ENCODE measurements at places on chromosomes 6 and 20.

- no peak for DNase-seq
Observed at GRCh38 chr20:49276961-49277785, 684 bp downstream of the ZNFX1 start.

- peak; percentile 32 for DNase-seq
Observed at GRCh38 chr6:109484122-109484521, 1.1 kb upstream of the ZBTB24 start.

GRCh38 chr6:30158475-30159040 lies 2.5 kb downstream of the TRIM10 start:
- DNase-seq: no peak

DNA sequence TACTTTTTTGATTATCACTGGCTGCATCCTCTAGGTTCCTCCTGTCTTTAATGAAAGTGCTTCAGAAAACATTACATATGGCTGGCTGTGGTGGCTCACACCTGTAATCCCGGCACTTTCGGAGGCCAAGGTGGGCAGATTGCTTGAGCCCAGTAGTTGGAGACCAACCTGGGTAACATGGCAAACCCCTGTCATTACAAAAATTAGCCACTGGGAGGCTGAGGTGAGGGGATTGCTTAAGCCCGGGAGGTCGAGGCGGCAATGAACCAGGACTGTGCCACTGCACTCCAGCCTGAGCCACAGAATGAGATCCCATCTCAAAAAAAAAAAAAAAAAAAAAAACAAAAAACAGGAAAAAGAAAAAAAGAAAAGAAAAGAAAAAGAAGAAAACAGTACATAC lies 35.3 kb downstream of the BEND3 start:
- DNase-seq: peak; percentile 4

GRCh38 chr6:55299286-55299985 lies 27.8 kb upstream of the GFRAL start:
- DNase-seq: no peak

- DNase-seq: no peak
Observed at GRCh38 chr6:141313986-141314385, 818.7 kb upstream of the GJE1 start.

DNA sequence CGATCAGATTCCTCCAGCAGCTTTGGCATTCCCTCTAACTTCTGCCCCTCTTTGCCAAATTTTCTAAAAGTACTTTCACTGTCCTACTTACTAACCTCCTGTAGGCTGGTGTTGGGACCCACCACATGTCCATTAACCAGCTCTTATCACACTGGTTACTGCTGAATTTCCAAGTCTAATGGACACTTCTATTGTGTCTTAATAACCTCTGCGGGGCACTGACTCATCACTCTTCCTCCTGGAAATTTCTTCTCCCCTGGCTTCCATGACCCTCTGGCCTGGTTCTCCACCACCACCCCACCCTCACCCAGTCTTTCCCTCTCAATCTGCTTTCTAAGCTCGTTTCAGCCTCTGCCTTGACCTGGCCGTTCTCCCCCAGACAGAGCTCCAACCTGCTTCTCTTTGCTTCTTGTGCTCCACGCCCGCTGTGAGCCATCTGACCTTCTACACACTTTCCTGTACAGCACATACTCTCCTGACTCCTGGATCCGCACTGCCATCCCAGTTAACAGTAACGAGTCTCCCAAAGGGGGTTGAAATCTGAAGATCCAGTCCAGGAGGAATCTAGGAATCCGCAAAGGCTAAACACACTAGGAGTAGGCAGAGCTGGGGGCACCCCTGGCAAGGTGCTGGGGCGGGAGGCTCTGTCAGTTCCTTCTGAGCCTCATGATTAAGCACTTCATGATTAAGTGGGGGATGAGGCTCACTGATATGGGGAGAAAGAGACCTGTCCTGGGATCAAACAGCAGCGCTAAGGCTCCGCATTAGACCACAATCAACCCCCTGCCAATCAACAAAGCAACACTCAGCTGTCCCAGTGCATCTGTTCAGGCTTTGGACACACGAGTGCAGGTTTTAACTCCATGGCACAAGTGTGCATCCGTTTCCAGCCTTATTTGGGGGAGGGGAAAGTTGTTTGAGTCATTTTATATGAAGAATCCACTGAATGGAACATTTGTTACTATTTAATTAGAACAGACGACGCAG lies 146.3 kb downstream of the LY86 start:
- peak; percentile 60 for DNase-seq
